HAP-1 (cell line): ENCODE measurements at places on chromosomes 13 and 19.

- no peak for DNase-seq
Observed at GRCh38 chr13:23007426-23007825, 173.4 kb upstream of the SGCG start.

DNA sequence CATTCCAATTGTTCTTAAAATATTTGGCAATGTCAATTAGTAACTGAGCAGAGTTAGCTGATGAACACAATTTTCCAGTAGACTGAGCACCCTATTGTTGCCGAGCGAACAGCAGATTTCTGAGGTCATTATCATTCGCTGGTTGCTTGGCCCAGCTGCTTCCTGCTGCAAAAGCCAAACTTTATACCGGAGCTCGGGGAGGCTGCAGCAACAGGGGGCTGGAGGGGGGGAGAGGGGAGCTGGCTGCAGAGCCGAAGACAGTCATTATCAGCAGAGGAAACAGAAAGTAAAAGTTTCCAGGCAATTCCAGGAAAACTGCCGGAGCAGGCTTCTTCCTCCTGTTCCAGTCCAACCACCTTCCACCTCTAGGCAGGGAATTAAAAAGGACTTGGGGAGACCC is 77.9 kb downstream of the ZNF536 start:
- DNase-seq = peak; percentile 64

DNA sequence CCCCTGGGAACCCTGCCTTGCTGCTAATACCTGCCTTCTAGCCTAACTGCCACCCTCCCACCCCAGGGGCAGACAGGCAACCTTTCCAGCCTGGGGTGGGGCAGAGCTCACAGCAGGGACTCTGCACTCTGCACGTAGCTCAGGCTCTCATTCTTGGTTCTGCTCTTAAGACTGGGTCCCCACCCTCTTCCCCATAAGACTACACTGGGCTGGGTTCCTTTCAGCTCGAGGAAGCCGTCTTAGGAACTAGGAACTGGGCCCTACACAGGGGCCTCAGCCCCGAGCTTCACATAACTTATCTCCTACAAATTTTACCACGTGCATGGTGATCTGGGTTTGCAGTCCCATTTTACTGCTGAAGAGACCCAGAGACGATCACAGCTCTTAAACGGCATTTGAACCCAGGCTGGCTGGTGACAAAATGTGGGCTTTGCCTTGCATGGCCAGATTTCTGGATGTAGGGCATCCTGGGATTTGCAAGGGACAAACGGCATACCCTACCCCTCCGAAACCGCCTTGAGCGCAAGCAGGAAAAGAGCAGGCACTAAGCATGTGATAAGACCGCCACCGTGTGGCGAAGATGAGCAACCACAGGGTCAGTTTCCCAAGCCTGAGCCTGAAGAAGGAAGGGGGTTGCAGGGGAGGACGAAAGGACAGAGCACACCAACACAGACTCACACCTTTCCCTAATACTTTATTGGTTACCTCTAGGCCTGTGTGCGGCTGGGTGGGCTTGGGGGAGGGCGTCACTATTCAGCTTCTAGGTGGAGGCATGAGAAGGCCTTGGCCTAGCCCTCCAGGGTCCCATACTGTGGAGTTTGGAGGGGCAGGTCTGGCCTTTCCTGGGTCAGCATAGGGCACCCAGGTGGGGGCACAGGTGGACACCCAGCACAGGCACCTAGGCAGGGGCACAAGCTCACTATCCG is 5.1 kb downstream of the JUNB start:
- peak; percentile 88 for DNase-seq

DNA sequence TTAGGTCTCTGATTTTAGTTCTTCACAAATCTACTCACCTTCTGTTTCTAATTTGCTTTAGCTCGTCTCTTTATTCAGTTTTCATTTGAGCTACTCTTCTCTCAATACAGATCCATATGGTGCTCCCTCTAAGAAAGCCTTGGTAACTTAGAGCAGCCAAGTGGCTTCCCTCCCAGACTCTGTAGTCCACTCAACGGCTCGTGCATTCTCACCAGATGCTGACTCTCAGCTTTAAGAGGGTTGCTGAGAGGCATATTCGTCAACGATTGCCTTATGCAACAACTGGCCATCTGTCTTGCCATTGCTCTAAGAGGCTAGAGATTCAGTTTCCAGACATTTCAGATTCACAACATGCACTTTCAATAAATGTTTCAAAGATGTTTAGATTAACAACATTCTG is 785.8 kb upstream of the SLC10A2 start:
- DNase-seq = no peak

DNA sequence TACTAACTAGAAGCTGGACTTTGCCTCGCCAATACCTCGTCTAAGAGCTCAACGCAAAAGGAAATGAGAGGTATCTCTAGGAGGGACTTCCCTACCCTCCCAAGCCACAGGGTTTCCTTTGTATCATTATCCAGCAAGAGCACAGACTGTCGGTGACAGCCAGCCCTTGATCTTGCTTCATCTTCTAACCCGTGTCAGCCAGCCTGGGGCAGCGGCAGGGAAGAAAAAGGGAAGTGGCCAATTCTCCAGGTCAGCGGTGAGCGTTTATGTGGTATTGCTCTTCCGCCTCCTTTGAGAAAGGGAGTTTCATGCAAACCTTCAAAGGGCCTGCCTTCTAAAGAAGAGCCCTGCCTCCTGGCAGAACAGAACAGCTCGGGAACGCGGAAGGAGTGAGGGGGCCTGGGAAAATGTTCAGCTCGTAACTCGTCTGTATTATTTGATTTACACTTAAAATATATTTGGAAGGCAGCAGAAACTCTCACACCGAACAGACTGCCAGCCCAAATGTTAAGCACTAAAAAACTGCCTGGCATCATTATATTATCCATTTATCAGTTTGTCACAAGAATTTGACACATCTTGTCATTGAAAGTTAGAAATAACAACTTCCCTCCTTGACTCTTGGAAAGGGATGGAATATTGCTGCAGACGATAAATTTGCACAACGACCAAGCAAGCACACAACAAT is 41.8 kb downstream of the EFNB2 start:
- no peak for DNase-seq

- DNase-seq = no peak
Observed at GRCh38 chr19:45955905-45956608, 17.6 kb downstream of the NOVA2 start.

GRCh38 chr19:10736189-10736588 is 18.3 kb downstream of the DNM2 start:
- no peak for DNase-seq

GRCh38 chr13:84962141-84962750 is 837.0 kb downstream of the SLITRK6 start:
- DNase-seq = no peak

- DNase-seq = no peak
Observed at GRCh38 chr19:40313229-40313983, 28.3 kb upstream of the AKT2 start.

DNA sequence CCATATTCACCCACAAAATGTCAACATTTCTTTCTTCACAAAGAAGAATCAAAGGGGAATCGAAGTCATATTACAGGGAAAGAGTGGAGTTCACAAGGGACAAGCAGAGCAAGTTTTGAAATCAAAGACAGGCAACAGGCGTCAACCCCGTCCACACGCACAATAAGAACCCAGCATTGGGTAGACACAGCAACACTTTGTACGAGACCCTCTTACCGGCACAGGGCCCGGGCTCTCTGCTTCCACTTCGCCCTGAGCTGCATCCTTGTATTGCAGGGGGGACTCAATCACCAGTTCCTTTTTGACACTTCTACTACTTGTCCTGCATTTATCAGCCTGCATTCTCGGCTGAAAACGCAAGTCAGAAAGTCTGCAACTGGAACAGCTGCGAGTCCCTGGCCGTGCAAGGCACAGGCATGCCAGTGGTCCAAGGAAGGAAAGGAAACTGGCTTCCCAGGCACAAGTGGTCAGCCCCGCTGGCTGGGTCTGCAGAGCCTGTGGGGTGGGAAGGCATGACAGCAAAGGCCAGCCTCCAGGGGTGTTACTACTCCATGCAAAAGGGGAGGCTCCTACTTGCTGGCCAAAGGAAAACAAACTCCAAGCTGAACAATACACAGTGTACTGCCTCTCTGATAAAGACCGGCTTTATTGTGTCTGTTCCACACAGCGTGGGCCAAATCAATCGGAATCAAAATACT is at the start of gene DOCK9:
Gene DOCK9 (minus strand): TSS at position 497 of the 698 bp plus-strand sequence. CDS start 155 bp downstream, at position 342.
- DNase-seq = peak; percentile 48

- DNase-seq = no peak
Observed at GRCh38 chr13:77544355-77544754, 8.8 kb downstream of the SCEL start.

GRCh38 chr19:51342631-51343569 is 961 bp upstream of the VSIG10L start:
- no peak for DNase-seq

DNA sequence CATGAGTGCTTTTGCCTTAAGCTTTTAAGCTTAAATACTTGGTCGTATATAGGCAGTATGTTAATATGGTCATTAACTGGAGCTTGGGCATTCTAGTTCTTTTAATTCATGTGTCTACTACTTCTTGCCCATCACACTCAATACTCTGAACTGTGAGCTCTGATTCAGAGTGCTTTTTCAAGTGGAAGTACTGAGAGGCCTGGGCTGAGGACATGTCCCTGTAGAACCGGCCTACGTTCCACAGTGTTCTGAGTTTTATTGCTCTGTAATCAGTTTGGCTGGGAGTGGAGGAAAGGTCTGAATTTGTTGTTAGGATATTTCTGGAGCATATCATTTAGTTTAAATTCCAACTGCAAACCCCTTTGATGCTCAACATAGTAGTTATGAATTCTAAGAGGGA is 1744.8 kb upstream of the MIR17HG start:
- no peak for DNase-seq

DNA sequence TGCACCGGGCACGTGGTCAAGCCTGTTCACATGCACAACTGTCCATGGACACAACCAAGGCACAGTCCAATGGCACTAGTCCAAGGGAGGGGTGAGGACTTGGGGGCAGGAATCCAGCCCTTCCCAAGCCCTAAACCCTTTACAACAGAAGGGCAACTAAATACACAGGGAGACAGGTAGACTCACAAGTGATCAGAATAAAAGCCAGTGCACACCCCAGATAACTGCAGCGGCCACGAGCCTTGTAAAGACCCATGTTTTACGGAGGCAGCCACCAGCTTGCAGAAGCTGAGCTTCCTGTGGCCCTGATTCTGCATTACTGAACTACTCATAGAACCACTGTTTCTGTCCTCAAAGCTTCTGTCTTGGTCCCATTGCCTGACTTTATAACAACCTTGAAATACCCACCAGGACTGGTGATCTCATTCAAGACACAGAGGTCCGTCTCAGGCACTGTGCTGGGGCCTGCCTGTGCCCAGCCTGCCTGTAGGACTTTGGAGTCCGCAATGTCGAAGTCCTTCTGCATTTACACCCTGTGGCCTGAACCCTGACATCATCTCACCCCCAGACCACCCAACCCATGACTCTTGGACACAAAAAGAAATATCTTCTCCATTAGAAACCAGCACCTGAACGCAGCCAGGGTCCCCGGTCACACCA is 181.2 kb downstream of the COL4A1 start:
- no peak for DNase-seq

DNA sequence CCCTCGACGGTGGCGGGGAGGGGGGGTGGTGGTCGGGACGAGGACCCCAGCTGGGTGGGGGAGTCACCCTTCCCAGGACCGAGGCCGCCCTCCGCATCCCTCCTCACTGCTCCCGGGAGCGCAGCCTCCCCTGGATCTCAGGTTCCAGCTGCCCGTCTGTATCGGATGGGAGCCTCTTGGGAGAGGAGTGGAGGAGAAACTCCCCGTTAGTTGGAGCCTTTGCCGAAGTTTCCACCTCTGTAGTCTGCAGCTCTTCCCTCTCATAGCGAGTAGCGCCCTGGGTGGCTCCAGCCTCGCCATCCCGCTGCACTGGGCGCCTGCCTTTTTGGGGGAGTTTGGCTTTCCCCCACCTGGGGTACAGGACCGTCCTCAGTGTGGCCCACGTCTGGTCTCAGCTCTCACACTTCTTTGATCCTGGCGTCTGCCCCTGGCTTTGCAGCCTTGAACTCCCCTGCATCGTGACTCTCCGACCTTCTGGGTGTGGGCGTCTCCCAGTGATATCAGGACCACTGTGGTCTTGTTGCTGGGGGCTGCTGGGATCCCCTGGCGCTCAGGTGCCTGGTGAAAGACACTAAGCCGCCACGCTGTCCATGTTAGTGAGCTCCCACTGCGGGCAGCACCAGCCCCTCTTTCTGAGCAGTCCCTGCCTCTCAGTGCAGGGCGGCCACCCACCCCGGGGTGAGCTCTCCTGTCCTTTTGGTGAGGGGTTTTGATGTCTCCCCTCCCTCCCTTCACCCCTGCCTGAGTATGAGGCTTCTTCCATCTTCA is 1.1 kb downstream of the CNOT3 start:
- DNase-seq = no peak

- DNase-seq = no peak
Observed at GRCh38 chr19:28010656-28011055, 1202.3 kb downstream of the UQCRFS1 start.

DNA sequence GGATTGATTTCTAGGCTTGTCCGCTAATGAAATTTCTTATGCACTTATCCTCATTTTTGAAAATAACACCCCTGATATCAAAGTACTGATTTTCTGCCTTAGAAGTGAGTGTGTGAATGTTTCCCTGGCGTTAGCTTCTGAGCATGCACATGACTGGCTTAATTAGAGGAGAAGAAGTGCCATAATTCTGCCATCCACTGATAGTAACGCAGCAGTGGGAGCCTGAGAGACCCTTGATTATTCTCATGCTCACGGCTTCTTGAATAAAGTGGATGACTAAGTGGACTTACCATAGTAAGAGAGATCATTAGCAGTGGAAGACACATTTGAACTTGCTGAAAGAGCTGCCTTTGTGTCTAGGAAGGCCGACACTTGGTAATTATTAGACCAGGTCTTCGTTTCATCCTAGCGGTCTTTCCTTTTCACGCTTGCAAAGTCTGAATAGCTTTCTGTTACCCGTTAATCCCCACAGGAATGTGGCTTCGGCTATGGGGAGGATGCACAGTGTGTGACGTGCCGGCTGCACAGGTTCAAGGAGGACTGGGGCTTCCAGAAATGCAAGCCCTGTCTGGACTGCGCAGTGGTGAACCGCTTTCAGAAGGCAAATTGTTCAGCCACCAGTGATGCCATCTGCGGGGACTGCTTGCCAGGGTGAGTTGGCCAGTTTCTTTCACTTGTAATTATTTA is 45.3 kb downstream of the TNFRSF19 start:
- DNase-seq = peak; percentile 88
